ENCODE measurements at places on chromosomes 3 and 15.
A peak's percentile ranks its signal among the peaks of the same experiment; 100 is the strongest.

- DNase-seq, result no peak
Observed at GRCh38 chr15:74314795-74315438, 52.5 kb downstream of the CYP11A1 start.

GRCh38 chr15:62782071-62782841, 260.3 kb upstream of the TPM1 start:
- peak; percentile 77 for DNase-seq

GRCh38 chr3:29512641-29513040, 231.8 kb downstream of the RBMS3 start:
- no peak for DNase-seq

- no peak for DNase-seq
Observed at GRCh38 chr3:126938520-126939337, 44.2 kb upstream of the PLXNA1 start.

- peak; percentile 70 for DNase-seq
Observed at GRCh38 chr3:43733459-43734384, 43.0 kb downstream of the ABHD5 start.

- no peak for DNase-seq
Observed at GRCh38 chr15:70299931-70300869, 202.5 kb upstream of the TLE3 start.

DNA sequence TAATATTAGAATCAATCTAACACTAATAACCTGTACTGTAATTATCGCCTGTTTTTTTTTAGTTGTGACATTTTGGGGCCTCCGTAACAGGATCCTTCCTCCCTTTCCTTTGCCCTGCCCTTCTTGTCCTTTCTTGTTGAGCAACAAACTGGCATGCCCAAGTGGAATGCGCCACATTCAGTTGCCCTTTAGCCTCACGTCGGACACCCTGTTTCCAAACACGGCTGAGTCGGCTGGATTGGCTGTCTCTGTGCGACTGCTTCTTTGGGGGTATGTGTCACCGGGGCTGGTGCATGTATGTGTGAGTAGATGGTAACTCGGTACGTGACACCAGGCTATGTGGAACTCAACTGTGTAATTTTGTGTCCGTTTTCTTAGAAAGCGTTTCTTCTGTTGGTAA, 24.1 kb downstream of the TRAK1 start:
- DNase-seq, result no peak

- no peak for DNase-seq
Observed at GRCh38 chr15:85532689-85533088, 152.3 kb downstream of the AKAP13 start.

DNA sequence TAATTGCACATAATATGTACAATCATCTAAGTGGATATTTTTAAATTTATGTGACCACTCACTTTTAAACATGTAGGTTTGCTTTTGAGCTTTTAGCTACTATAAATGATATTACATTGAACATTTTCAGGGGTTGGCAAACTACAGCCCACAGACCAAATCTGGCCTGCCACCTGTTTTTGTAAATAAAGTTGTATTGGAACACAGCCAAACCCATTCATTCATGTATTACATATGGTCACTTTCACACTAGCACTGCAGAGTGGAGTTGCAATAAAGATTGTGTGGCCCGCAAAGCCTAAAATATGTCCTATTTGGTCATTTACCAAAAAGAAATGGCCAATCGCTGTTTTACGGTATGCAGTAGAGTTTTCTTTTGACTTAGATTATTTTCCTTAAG, 21.2 kb downstream of the CMTM7 start:
- no peak for DNase-seq

DNA sequence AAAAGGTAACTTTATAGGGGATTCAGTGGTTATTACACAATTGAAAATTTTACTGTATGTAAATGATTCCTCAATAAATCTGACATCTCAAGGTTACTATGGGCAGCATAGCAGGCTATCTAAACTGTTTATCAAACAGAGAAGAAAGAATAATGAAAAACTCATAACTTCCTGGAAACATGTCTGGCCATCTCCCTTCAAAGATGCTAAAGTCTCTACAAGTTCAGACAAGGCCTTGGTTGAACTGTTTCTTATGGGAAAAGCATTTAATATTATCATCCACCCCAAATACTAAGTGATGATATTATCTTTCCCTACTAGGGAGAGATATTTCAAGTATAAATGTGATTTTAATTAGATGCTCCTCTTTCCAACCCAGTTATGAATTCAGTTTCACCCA, 114.9 kb downstream of the ARRDC4 start:
- no peak for DNase-seq

- no peak for DNase-seq
Observed at GRCh38 chr3:186932281-186933181, 2.2 kb downstream of the ST6GAL1 start.

DNA sequence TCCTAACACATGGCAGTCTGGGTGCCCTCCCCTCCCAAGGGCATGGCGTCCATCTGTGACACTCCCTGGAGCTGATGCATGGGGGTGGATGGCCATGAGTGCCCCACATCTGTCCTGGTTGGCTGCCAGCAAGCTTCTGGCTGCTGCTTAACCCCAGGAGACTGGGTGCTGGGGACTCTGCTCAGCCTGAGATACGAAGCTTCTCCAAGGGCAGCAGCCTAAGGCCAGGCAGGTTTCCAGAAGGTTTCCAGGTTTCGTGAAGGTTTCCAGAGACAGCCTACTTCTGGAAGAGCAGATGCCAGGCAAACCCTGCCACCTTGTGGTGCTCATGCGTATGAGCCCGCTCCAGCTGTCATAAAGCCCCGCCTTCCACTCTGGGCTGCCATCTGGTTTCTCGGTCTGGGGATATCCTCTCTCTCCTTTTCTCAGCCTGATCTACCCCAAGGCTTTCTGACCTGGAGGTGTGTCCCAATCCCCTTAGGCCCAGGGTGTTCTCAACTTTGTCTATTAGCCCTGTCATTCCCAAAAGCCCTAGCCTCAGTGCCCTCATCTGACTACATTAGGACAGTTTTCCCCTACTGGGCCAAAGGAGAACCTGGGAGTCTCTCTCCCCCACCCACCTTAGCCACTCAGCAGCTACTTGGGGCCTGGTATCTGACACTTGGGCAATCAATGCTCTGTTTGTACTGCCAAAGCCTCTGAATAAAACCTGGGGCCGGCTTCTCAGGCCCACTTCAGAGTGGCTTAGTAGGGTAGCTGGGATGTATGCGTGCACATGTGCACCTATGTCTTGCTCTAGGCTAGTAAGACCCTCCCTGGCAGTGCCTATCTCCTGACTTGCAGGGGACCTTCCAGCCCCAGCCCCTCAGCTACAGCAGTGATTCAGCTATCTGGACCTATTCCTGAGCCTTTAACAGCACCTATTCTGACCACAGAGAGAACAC, 12.0 kb downstream of the MRPL46 start:
- peak; percentile 78 for DNase-seq

GRCh38 chr15:31283043-31283442, 43.6 kb upstream of the KLF13 start:
- no peak for DNase-seq

DNA sequence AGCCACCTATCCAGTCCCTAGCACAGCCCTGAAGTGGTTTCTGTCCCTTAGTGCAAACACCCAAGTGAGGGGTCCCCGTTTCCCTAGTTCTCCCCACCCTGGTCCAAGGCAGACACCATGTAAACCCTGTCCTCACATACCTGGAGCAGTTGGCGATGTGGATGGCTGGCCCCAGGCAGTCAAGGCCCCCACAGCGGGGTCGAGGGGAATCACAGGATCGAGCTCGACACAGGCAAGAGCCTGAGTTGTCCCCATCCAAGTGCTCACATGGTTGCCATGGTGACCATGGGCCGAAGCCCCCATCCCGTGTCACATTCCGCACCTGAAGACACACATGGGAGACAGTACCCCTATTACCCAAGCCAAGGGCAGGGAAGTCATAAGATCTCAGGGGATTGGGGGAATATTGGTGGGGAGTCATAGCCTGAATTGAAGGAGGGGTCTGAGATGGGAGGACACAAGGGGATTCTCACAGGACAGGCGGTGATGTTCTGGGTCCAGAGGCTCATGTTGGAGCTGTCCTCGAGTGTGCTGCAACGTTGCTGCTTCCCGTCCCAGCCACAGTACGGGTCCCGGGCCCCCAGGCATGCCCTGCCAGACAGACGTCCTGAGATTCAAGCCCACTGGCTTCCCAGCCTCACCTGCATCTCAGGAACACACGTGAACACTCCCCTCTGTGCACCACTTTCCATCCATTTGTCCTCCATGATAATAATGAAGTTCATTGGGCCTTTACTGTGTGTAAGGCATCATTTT, 112.1 kb downstream of the SEMA5B start:
- DNase-seq, result no peak

GRCh38 chr15:79154483-79155135, 64.0 kb upstream of the RASGRF1 start:
- no peak for DNase-seq

DNA sequence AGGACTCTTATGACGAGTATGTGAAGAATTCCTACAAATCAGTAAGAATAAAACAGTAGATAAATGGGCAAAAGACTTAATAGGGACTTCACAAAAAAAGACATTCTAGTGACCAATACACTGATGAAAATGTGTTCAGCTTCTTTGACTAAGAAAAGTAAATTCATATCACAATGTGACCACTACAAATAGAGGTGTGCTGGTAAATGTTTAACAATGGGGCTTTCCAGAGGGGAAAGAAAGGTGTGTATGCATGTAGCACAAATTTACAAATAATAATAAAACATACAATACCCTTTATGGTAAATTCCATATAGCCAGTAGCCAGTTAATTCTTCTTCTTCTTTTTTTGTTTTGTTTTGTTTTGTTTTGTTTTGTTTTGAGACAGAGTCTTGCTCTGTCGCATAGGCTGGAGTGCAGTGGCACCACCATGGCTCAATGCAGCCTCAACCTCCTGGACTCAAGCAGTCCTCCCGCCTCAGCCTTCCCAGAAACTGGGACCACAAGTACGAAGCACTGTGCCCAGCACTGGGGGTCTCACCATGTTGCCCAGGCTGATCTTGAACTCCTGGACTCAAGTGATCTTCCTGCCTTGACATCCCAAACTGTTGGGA, 17.5 kb upstream of the NMD3 start:
- DNase-seq, result no peak

DNA sequence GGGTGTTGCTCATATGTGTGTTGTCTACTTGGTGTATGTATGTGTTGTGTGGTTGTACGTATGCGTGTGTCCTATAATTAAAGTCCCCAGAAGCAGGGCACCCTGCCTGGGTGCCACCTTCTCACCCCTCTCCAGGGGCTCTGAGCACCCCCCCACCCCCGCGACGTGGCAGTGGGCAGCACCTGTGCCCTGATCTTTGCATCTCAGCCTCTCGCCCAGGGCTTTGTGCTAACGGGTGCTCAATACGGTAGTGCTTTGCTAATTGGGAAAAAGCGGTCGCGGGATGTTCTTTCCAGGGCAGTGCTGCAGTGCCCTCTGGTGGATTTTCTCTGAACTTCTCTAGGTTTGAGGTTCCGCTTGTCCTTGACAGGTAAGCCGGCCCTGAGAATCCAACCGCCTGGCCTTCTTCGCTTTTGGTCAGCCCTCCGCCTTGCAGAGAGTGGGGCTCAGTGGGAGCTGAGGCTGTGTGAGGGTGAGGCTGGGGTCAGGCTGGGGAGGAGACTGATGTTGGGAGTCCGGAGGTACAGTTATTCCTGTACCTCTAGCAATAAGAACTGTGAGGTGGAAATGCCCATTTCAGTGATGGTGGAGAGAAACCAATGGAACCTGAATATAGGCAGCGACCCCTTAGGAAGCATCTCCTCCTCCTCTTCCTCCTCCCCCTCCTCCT, 17.6 kb upstream of the EPHB3 start:
- peak; percentile 82 for DNase-seq

- no peak for DNase-seq
Observed at GRCh38 chr3:162721736-162722135, 1225.1 kb downstream of the OTOL1 start.

GRCh38 chr15:40142428-40142827, 18.4 kb upstream of the BUB1B start:
- no peak for DNase-seq

DNA sequence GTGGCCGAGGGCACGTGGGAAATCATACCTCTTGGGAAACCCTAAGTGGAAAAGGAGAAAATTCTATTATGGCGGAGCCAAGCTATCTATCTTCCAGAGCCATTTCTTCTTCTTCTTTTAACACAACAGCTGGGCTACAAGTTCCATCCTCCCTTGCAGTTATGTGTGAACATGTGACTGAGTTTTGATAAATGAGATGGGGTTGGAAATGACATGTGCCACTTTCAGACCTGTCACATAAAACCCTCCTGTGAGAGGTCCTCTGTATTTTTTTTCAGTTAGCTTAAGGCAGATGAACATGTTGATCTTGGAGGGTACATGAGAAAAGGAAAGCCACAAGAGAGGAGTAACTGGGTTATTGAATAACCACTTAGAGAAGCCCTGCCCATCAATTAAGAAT, 47.9 kb downstream of the AGBL1 start:
- DNase-seq, result no peak

GRCh38 chr3:61531528-61531927, 29.8 kb upstream of the PTPRG start:
- no peak for DNase-seq

- DNase-seq, result no peak
Observed at GRCh38 chr3:112505907-112506306, 6.6 kb upstream of the BTLA start.

- peak; percentile 56 for DNase-seq
Observed at GRCh38 chr15:78808550-78808949, 2.7 kb downstream of the ADAMTS7 start.

GRCh38 chr15:80587816-80588456, 107.2 kb upstream of the ABHD17C start:
- no peak for DNase-seq

- DNase-seq, result peak; percentile 18
Observed at GRCh38 chr15:45790325-45790943, 155.6 kb downstream of the SQOR start.

DNA sequence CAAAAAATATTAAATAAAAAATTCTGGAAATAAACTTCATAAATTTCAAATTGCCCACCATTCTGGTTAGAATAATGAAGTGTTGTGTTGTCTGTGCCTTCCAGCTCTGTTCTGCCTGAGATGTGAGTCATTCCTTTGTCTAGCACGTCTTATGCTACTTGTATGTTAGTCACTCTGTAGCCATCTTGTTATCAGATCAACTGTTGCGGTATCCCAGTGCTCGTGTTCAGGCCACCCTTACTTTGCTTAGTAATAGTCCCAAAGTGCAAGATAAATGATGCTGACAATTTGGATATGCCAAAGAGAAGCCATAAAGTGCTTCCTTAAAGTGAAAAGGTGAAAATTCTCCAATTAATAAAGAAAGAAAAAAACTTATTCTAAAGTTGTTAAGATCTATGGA, 527.5 kb downstream of the NAALADL2 start:
- DNase-seq, result peak; percentile 40

DNA sequence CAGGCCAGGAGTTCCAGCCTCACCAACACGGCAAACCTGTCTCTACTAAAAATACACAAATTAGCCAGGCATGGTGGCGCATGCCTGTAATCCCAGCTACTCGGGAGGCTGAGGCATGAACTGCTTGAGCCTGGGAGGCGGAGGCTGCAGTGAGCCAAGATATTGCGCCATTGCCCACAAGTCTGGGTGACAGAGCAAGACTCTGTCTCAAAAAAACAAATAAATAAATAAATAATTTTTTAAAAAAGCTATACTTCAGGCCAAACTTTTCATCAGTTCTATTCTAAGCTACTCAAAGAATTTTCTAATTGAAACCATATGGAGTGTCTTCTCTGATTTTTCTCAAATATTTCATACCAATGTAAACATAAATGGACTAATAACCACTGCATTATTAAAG, 43.5 kb downstream of the PHC3 start:
- DNase-seq, result no peak

- peak; percentile 60 for DNase-seq
Observed at GRCh38 chr3:4977001-4977852, 2.0 kb upstream of the BHLHE40 start.

All from AG08396 (cell line).